Iris pigment epithelial cell (primary cell): ENCODE measurements at places on chromosomes 6 and 20.

DNA sequence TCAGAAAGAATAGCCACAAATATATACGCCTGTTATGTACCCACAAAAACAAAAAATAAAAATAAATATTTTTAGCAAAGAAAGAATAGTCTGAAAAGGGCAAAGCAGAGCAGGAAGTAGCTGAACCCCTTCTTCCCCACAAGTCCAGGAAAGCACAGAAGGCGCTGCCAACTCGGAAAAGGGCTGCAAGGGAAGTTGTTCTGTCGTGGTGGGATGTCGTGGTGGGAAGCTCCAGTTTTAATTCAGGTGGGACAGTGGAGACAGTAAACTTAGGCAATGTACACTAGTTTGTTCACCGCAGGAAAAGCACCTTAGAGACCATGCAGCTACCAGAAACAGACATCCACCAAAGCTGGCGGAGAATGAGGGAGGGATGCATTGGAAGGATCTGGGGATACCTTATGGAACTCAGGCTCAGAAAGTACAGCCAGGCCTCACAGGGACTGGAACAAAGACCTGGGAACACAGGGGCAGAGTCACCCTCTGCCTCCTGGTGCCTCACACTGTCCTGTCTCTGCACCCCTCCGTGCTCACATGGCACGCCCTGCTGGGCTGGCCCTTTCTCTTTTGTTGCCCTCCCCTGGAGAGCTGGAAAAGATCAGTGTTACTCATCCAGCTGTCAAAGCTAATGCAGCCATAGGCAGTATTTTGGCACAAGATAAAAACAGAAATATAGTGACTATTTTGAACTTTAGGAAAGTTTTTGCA, 3.3 kb upstream of the APMAP start:
- no peak for DNase-seq

DNA sequence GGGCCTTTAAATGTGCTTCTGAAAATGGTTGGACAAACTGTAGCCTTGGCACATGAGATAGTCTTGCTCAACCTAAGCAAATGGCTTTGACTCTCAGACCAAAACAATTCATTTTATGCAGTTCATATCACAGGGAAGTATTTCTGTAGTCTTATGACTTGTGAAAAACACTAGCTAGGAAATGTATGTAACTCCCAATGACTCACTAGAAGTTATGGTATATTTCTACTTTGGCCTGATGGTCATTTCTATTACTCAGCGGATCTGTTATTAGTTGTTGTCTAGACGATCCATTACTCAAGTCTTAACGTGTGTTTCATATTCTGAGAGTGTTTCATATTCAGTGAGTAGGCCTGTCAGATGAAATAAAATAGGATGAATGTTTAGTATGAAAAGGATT, 1333.5 kb downstream of the KHDRBS2 start:
- no peak for DNase-seq

GRCh38 chr6:136249336-136249735, 775 bp downstream of the MTFR2 start:
- peak; percentile 57 for DNase-seq

GRCh38 chr20:14986026-14986655, 648.7 kb upstream of the FLRT3 start:
- DNase-seq, result peak; percentile 23

DNA sequence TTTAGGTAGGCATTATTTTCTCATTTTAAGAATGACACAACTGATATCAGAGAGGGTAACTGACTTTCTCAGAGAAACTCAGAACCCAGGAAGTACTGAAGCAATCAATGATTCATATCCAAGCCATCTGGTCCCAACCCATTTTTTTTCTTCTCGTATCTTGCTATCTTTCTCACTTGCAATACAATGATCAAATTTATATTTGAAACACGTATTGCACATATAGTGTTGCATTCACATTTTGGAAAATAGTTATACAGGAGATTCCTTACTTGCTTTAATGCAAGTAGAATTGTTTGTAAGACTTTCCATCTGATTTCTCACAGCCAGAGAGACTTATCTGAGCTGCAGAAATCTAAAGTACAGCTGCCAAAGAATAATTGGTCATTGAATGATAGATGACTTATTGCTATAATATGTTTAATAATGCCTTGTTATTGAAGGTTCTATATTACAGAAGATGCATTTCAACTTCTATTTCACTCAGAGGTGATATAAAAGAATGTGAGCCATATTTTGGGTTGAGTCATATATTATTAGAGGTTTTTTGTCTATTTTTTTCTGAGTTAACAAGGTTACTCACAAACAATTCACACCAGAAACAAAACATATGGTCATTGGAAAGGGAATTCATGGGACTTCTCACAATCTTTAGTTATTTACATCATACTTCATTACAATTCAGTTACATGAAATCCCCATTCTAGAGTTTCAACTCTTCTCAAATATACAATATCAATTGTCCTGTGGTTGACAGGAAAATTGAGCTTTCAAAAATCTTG, 337.5 kb upstream of the CITED2 start:
- peak; percentile 87 for DNase-seq

- DNase-seq, result peak; percentile 61
Observed at GRCh38 chr6:104784884-104785283, 74.8 kb downstream of the HACE1 start.

- no peak for DNase-seq
Observed at GRCh38 chr20:47622118-47622665, 120.5 kb downstream of the NCOA3 start.

GRCh38 chr6:35148167-35148741, 7.1 kb upstream of the TCP11 start:
- peak; percentile 40 for DNase-seq

DNA sequence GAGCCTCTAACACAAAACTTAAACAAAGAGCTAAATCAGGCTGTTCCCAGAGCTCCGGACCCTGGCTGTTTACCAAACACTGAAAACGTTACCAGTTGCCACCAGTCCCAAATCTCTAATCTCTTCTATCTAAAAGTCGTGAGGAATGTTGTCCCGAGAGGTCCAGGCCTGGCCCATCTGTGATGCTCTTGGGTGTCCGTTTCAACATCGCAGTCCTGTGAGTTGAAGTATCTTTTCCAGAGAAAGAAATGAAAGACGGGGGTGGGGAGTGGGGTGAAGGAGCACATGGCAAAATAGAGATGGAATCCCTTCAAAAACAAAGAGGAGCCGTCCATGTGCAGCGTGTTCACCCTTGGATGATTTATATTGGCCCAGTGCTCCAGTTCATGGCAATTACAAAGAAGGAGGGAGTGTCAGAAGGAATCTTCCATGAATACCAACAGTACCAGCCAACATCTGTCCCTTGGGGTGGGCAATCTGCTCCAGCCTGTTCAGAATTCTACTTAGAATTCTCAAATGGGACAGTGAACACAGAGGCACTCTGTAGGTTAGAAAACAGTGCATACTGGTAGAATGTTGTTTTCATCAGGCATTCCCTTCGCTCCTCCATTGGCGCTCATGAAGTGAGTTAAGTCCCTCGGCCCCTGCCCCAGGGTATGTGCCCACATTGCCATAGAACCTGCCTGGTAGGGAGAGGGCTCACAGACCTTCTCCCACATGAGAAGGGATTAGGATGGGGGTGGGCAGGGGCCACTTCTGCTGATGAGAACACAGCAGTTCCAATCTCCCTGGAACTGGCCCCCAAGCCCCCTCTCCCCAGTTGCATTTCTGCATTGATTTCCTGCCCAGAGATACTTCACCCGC, 112.1 kb downstream of the LY86 start:
- no peak for DNase-seq

DNA sequence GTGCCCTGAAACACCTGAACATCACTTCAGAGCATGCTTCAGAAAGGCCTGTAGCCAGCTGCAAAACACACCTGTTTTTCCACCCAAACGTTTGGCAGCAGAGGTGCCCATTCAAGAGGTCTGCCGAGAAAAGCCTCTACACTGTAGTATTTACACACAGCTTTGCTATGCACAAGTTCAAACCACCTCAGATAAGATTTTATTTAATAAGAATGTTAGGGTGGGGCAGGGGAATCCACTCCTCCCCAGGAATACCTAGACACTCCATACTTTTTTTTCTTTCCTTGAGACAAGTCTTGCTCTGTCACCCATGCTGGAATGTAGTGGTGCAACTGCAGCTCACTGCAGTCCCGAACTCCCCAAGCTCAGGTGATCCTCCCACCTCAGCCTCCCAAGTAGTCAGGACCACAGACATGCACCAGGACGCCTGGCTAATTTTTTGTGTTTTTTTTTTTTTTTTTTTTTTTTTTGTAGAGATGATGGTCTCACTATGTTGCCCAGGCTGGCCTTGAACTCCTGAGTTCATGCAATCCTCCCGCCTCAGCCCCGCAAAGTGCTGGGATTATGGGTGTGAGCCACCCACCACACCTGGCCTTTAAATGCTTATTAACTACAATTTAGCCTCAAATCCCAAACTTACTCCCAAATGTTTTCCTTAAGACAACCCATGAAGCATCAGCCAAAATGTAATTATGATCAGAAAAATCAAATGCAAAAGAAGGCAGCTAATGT, 9.7 kb downstream of the MRPL14 start:
- peak; percentile 46 for DNase-seq

DNA sequence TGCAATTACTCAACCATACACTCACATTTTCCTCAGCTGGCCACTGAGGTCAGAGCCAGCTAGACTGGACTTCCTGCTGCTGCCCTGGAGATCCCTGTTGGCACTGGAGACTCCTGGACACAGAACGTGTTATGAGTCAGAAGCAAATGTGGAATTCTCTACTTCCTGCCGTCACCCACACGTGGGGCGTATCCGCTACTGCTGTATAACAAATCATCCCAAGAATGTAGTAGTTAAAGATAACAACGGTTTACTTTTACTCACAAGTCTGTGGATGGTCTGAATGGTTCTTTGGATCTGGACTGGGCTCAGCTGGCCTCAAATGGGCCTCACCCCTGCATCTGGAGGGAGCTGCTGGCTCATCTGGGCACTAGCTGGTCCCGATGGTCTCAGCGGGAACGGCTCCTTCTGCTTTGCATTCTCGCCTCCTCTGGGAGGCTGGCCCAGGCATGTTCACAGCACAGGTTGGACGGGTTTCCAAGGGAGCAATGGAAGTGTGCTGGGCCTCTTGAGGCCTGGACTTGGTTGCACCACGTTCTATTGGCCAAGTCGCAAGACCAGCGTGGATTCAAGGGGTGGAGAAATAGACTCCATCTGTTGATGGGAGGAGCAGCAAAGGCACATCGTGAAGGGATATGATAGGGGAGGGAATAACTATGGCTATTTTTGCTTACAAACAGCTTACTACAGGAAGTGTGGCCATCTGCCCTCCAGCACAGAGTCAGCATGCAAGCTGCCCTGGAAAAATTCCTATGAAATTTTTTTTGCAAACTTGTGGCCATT, 118.5 kb downstream of the SNX5 start:
- DNase-seq, result peak; percentile 98

GRCh38 chr6:30162265-30163089, 869 bp upstream of the TRIM15 start:
- no peak for DNase-seq

DNA sequence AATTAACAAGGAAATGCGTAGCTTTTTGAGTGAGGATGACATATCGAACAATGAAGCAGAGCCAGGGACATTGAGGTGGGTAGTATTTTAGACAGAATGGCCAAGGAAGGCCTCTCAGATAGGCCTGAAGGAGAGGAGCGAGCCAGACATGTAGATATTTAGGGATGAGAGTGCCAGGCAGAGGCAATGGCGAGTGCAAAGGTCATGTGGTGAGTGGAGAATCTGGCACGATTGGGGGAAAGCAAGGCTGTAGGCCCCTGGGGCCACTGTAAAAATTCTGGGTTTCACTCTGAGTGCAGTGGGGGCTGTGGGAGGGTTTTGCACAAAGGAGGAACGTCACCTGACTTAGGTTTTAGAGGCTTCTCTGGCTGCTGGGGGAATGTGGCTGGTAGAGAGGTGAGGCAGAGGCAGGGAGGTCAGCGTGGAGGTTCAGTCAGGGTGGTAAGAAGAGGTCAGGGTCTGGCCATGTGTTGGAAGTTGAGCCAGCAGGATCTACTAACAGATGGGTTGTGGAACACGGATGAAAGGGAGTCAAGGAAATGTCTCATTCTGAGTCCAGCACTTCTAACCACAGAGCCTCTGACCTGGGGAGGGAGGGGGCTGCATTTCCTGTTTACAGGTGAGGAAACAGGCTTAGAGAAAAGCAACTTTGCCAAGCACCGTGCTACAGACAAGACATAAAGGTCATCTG, 11.3 kb downstream of the SIRPA start:
- DNase-seq, result peak; percentile 7

DNA sequence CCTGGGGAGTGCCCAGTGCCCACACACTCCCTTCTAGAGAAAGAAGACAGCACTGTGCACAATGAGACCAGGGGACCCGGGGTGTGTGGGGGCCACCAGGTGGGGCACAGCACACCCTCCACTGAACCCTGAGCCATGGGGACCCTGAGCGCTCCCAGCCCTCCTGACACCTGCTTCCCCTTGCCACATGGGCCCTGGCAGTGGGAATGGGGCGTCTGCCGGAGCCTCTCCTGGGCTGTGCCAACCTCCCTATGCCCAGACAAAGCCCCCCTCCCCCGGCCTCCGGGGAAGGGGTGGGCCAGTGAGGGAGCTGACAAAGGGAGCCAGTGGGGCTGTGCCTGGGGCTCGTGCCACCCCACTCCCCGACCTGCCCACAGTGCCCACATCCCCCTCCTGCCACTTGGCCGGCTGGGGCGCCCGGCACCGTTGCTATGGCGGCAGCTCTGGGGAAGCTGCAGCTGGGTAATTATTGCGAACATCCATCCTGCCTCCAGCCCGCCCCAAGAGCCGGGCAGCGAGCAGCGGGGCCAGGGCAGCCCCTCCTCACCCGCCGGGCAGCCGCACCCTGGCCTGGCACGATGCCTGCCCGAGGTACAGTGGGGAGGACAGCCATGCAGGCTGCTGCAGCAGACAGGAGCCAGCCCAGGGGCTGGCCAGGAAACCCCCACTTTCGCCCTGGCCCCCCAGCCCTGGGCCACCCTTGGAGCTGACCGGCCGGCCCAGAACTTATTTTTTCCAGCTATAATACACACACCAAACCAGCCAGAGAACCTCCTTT, 41.9 kb upstream of the NOL4L start:
- no peak for DNase-seq

DNA sequence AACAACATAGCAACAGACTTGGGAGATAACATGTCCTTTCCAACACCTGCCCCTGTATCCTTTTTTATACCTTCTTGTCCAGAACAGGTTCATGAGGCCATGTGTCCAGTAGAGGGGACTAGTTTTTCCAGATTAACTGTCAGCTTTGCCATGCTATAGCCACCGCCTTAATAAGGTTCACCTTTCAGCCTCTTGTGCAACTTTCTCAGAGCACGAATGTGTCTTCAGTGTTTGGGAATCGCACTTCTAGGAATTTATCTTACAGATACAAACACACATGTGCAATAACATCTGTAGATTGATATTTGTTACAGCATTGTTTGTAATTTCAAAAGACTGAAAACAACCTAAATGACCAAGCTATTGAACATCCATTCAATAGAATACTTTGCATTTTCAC, 21.4 kb downstream of the NCR2 start:
- DNase-seq, result no peak
